ENCODE measurements at places on chromosomes 2 and 18.

- no peak for DNase-seq
Observed at GRCh38 chr2:28343184-28343942, 49.3 kb upstream of the FOSL2 start.

- DNase-seq: no peak
Observed at GRCh38 chr2:10162586-10163497, 40.3 kb downstream of the RRM2 start.

GRCh38 chr2:142484111-142484510 is 353.3 kb upstream of the LRP1B start:
- DNase-seq: no peak

GRCh38 chr2:159904959-159905305 is 106.9 kb upstream of the CD302 start:
- DNase-seq: no peak

GRCh38 chr2:46770622-46771021 is 145.0 kb downstream of the MCFD2 start:
- DNase-seq: no peak

- no peak for DNase-seq
Observed at GRCh38 chr2:227082286-227082685, 81.7 kb downstream of the COL4A4 start.

DNA sequence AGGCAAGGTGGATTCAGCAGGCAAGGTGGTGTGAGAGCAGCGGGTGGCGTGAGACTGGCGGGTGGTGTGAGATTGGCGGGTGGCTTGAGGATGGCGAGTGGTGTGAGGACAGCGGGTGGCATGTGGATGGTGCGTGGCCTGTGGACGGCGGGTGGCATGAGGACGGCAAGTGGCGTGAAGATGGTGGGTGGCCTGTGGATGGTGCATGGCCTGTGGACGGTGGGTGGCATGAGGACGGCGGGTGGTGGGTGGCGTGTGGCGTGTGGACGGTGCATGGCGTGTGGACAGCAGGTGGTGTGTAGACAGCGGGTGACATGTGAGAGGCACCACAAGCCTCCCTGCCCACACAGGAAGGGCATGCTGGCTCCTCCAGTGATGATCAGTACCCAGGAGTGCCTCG is 186.9 kb upstream of the SALL3 start:
- DNase-seq: no peak

DNA sequence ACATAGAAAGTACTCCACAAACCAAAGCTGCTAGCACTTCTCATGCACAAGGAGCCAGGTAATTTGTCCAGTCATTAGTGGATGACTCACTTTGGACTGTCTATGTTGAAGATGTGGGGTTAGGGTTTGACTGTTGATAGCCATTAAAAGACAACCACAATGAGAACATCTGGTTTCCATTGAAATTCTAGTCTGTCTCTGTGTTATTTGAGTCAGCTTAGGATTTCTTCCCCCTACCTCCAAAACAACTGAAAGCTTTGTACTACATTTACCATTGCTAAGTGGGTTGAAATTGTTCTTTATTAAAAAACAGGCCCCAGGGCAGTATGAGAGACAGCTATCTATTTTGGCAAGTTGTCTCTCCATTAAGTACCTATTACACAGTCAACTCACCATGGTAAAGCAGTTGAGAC is 50.2 kb upstream of the ANKRD44 start:
- no peak for DNase-seq

- DNase-seq: no peak
Observed at GRCh38 chr2:13572466-13572865, 855.7 kb downstream of the TRIB2 start.

DNA sequence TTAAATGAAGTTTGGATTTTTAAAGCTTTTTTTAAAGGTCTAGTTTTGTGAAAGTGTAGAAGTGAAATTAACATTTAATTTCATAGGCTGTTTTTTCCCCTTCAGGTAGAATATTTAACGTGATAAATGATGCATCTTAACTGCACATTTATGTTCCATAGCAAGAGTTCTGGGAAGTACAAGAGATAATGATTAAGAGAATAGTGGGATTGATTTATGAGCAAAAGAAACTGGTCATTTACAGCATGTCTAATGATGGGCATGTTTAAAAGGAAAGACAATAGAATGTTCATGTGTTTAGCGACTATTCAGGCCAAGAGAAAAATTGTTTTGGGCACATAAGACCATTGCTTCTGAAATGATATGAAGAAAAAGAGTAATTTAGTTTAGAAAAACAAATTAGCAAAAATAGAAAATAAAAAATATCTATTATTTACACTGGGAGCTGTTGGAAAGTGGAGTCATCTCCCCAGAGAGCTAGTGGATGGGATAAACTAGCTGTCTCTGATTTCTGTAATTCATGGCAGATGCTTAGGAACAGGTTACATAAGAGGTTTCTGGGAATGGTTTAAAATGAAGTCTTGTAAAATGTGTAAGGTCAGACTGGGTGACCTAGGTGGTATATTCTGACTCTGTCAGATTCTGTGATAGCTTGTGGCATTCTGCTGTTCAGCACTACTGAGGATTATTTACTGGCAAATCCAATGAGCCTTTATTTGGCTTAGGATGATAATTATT is 60.7 kb downstream of the WDR7 start:
- DNase-seq: no peak

GRCh38 chr2:197052356-197052755 is 125.8 kb upstream of the PGAP1 start:
- DNase-seq: no peak

DNA sequence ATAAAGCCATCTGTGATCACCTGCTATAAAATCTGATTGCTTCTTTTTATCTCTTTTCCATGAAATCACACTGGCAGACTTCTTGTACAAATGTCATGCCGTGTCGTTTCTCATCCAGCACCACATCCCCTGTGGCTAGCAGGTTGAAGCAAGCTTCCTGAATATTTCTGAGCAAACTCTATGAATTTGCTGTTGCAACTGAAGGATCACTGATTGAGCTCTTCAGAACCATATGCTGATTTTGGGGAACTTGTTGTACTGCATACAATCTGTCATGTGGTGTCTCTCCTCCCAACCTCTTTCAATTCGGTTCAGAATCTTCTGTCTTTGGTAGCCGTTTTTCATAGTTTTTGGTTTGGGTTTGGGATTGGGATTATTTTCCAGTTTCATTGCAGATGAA is 57.7 kb upstream of the RBMS1 start:
- no peak for DNase-seq

GRCh38 chr2:11385216-11385615 is 40.8 kb upstream of the ROCK2 start:
- DNase-seq: no peak

DNA sequence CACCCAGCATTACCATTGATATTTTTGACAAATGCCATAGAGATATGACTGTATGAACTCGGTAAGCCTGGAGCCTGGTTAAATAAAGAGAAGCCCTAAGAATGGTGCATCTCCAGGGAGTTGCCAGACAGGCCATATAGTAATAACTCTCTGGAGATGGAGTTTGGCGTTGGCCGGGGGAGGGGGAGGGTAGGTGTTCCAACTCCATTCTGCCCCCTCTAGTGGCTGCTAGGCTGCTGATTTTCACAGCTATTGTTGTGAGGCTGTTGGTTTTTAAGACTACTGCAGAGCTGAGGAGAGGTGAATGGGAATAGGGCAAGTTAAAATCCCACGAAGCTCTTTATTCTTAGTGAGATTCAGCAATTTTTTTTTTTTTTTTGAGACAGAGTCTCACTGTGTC is 99.9 kb downstream of the GALNT14 start:
- DNase-seq: no peak

- DNase-seq: no peak
Observed at GRCh38 chr2:173161040-173161439, 85.4 kb downstream of the MAP3K20 start.

DNA sequence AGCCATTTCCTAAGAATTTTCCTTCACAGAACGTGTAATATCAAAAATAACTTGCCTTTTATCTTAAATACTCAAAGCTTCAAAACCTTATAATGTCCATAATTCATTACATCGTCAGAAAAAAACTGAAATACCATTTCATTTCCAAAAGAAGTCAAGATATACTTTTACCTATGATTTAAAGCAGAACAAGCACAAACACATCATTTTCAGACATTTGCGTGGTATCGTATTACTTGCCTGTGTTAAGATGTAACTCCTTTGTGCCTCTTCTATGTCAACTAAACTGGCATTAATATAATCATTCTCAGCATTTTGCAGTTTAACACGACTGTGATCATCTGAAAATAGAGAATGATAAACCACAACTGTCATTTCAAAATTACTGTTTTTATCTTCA is 47.5 kb downstream of the PTPN2 start:
- DNase-seq: no peak

DNA sequence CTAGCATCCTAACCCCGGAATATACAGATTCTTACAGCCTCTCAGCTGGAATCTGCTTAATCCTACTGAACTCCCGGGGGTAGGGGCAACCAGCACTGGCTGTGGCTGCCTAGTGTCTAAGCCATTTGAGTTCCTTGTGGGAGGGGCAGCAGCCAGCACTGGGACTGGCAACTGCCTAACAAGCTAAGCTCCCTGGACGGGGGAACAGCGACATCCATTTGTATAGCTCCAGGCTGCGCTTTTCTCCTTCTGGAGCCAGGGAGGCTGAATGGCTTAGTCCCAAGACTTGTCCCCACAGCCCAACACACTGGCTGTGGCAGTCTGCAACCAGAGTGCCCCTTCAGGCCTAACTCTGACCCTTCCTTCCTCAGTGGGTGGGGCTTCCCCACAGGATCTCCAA is 787.2 kb downstream of the METTL4 start:
- no peak for DNase-seq

GRCh38 chr18:42157878-42158277 is 202.8 kb downstream of the PIK3C3 start:
- DNase-seq: no peak

- no peak for DNase-seq
Observed at GRCh38 chr18:3368193-3368592, 81.8 kb upstream of the TGIF1 start.
